ENCODE measurements at places on chromosomes 4 and X.

- no peak for DNase-seq
Measured at GRCh38 chrX:115642311-115642710, 81.3 kb downstream of the PLS3 start.

DNA sequence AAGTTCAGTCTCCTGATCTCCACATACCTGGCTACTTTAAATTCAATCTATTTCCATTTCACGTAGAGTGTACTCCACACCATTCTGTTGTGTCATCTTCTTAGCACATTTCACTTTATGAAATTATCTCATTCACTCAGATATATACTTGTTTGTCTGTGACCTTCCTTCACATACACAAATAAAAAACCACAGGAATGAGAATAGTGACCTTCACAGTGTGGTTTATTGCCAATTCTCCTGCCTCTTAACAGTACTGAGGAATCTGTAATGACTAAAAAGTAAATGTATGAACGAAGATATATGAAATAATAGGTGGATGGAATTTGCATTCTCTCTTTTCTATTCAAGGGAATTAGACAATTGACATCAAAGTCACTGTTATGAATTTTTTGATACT is 183.9 kb upstream of the PCDH7 start:
- no peak for DNase-seq

GRCh38 chr4:60743654-60744053 is 456.5 kb upstream of the ADGRL3 start:
- no peak for DNase-seq

GRCh38 chrX:47191806-47192401 is 1.7 kb upstream of the UBA1 start:
- DNase-seq: no peak

- no peak for DNase-seq
Measured at GRCh38 chrX:68175562-68175961, 257.7 kb downstream of the OPHN1 start.

GRCh38 chr4:70737409-70737808 is 15.6 kb downstream of the RUFY3 start:
- no peak for DNase-seq

DNA sequence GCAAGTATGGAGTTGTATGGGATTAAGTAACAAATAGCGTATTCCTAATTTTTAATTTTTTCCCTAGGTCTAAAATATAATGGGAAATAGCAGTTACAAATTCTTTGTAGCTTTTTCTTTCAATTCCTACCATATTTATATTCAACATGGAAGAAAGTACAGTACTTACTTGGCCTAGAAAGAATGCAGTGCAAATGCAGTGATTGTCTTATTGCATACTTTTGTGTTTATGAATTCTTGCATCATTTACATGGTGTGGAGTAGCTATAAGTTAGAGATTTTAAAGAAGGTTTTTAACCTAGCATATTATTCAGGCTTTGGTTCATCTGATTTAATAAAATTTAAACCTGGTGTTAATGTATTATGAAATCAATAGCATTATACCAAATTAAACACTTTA is 263.3 kb downstream of the BMPR1B start:
- DNase-seq: no peak

GRCh38 chrX:17919896-17920446 is 58.9 kb upstream of the RAI2 start:
- no peak for DNase-seq

DNA sequence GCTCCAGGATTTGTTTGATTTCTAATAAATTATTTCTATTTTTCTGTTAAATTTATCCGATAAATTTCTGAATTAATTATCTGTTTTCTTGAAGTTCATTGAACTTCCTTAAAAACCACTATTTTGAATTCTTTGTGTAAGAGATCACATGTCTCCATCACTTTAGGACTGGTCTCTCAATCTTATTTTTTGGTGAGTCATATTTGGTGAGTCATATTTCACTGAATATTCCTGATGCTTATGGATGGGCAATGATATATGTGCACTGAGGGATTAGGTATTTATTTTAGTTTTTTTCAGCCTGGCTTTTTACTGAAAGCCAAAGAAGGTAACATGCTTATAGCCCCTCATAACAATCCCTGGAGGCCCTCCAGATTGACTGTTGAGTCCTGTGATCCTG is 48.5 kb upstream of the IL15 start:
- DNase-seq: no peak

DNA sequence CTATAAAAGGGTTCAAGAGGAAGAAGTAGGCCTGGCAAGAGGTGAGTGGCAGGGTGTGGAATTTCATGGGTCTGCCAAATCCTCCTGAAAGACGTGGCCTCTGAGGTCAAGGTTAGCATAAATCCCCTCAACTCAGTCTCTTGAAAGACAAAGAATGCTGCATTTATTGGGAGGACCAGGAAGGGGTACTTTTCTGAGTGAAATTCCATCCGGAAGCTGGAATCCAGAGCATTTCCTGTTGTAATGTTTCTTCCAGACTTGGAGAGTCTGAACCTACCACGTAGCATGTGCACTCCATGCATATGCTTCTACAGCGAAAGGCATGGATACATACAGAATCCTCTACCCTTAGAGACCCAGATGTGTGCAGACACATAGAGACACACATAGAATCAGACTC is 13.4 kb upstream of the FGD1 start:
- no peak for DNase-seq

GRCh38 chrX:2243913-2244460 is 256.8 kb downstream of the DHRSX start:
- DNase-seq: no peak

DNA sequence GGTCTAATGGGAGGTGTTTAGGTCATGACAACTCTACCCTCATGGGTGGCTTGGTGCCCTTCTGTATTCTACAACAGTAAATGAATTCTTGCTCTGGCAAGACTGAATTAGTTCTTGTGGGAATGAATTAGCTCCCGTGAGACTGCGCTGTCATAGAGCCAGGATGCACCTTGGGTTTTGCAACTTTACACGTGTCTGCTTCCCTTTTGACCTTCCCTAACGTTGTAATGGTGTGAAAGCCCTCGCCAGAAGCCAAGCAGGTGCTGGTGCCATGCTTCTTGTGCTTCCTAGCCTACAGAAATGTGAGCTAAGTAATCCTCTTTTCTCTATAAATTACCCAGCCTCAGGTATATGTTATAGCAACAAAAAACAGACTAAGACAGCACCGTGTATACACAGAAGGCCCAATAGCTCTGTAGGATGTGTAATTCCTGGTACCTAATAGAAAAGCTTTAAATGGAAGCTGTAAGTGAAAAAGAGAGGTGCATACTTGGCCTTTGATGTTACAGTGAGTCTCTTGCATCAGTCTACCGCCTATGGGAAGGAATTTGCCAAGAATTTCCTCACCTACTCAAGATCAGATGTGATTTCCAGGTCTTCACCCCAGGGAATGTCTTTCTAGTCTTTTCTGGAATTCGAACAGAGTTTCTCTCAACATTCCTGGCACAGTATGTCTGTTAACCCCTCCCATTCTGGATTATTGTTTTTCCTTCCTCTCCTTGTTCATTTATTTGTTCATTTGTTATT is 3.2 kb upstream of the ENPEP start:
- DNase-seq: no peak

GRCh38 chr4:189507060-189507459 is 433.6 kb upstream of the FRG1 start:
- no peak for DNase-seq

DNA sequence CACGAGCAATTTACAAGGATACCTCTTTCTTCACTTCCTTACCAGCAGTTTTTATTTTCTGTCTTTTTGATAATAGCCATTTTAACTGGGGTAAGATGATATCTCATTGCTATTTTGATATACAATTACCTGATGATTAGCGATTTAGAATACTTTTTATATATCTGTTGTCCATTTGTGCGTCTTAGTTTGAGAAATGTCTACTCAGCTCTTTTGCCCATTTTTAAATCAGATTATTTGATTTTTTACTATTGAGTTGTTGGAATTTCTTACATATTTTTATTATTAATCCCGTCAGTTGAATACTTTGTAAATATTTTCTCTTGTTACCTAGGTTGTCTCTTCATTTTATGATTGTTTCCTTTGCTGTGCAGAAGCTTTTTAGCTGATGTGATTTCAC is 1.5 kb upstream of the SPIN2A start:
- no peak for DNase-seq

DNA sequence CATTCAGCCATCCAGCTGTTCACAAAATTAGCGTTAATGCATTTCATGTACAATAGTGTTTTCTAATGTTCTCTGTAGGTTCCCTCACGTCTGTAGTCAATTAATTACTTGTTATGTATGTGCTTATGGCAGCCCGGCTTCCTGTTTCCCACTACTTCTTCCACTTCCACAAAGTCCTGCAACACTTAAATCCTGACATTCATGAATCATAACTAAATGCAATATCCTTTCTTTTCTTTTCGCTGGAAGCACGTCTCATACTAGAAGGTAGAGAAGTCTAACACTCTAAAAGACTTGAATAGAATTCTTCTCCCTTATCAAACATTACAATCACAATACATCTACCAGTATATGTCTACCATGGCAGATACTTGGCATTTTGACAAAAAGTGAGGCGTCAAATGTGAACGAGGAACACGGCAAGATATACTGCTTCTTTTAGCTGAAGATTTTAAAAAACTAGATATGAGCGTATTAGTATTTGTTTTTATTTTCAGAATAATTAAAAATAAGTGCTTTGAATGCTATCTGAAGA is 239.0 kb upstream of the DIAPH2 start:
- DNase-seq: no peak

- DNase-seq: no peak
Measured at GRCh38 chrX:150405576-150405975, 42.5 kb downstream of the MAMLD1 start.

DNA sequence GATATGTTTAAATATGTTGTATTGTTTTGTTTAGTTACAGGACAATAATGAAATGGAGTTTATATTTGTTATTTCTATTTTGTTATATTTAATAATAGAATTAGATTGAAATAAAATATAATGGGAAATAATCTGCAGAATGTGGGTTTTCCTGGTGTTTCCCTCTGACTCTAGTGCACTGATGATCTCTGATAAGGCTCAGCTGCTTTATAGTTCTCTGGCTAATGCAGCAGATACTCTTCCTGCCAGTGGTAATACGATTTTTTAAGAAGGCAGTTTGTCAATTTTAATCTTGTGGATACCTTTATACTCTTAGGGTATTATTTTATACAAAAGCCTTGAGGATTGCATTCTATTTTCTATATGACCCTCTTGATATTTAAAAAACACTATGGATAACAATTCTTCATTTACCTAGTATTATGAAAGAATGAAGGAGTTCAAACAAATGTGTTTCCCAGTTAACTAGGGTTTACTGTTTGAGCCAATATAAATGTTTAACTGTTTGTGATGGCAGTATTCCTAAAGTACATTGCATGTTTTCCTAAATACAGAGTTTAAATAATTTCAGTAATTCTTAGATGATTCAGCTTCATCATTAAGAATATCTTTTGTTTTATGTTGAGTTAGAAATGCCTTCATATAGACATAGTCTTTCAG is 26.9 kb downstream of the NUDT6 start:
- DNase-seq: no peak

GRCh38 chr4:94933799-94934198 is 176.0 kb downstream of the BMPR1B start:
- DNase-seq: no peak

DNA sequence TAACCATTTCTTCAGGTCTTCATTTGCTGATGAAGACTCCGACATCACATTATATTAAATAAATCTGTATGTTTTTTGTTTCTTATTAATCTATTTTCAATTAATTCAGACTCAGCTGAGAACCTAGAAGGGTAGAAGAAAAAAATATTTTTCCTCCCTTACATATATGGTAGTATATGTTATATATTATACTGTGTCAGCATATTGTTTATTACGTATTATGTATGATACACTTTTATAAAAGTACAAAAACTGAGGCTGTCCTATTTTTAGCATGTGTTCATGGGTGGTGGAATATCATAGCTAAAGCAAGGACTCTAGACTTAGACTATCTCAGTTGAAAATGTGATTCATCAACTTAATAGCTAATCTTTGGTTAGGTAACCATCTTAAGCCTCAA is 149.3 kb downstream of the CENPC start:
- no peak for DNase-seq

DNA sequence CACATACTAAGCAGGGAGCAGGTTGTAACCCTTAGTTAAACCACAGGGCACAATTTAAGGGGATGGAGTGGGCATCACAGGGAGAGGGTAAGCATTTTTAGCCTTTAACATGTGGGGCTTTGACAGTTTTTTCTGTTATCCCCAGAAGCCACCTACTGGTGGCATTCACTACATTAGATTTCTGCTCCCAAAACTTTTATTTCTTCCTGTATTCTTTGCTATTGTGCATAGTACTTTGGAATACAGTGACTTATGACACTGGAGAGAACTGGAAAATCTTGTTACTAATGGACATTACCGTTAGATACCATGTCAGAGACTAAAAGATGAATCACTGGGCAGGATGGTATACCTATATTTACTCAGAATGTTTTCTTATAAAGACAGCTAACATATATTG is 7.3 kb downstream of the TRIM75 start:
- DNase-seq: peak; percentile 21

DNA sequence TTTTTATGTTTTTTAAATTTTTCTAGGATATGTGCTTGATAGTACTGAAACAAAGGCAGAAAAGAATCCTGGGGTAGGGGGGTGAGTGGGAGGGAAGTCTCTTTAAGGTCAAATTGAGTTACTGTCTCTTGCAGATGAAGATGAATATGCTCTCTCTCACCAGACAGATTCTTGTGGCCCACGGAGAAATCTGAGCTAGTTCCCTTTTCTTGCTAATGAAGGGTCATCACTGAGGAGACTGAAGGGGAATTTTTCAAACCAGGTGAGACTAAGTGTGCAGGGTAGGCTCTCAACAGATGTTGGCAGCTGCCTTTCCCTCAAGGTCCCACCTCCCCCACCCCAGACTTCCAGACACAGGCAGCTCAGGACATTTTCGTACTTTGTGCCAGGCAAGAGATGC is 21.5 kb downstream of the FAM9C start:
- no peak for DNase-seq

DNA sequence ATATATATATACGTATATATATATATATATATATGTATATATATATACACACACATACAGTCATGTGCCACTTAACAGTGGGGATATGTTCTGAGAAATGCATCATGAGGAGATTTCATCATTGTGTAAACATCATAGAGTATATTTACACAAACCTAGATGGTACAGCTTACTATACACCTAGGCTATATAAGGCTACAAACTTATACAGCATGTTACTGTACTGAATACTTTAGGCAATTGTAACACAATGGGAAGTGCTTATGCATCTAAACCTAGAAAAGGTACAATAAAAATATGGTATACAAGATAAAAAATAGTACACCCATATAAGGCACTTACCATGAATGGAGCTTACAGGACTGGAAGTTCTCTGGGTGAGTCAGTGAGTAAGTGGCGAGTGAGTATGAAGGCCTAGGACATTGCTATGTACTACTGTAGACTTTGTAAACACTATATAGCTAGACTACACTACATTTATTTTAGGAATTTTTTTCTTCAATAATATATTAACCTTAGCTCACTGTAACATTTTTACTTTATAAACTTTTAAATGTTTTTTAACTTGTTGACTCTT is 13.2 kb upstream of the CCSER1 start:
- no peak for DNase-seq

- no peak for DNase-seq
Measured at GRCh38 chr4:41012293-41012692, 202.0 kb downstream of the APBB2 start.
